ENCODE measurements at places on chromosomes 3 and 15. TPM values are rescaled to one million over a fixed set of nuclear protein-coding genes. Genes with fewer than 3 reads are reported as not detected.

Gene TMCO5A
- not detected for total RNA-seq

Gene MYLK
- 175 TPM for total RNA-seq

Gene ARNT2
- total RNA-seq = 2.8 TPM

Gene TRPM1
- not detected for total RNA-seq
